ENCODE measurements at places on chromosomes 3 and 15.

- no peak for DNase-seq
These were observed 77.8 kb downstream of the SLC25A26 start for GRCh38 chr3:66298591-66298990.

GRCh38 chr3:191499307-191500080 lies 38.5 kb downstream of the PYDC2 start:
- DNase-seq, result no peak

DNA sequence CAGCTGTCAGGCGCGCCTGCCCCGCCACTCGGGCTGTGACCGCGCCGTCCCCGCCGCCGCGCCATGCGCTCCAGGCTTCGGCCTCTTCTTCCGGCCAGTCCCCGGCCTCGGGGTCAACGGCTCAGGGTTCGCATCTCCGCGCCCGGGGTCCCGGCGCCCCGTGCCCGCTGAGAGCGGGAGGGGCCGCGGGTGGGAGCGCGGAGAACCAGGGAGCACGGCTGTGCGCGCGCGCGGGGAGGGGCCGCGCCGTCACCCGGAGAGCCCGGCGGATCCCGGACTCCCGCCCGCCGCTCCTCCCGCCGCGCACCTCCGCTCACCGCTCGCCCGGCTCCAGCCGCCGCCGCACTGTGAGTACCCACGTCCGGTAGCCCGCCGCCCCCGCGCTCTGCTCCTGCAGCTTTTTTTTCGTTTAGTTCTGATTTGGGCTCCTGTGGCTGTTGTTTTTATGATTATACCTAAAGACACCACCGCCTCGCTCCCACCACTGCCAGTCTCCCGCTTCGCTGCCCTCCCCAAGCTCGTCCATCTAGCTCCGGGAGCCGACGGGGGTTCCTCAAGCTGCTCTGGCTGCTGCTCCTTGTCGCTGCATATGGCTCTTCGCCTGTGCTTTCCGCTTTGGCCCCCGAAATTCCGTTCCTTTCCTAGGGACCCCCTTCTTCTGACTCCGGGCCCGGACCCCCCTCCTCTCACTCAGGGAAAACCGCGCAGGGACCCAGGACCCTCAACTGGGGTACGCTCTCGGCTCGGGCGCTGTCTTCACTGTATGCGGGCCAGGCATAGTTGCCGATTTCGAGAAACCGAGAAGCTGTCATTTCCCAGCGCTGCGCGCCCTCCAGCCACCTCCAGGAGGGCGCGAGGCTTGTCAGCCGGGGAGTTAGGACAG lies 1.8 kb upstream of the SKOR1 start:
- no peak for DNase-seq

DNA sequence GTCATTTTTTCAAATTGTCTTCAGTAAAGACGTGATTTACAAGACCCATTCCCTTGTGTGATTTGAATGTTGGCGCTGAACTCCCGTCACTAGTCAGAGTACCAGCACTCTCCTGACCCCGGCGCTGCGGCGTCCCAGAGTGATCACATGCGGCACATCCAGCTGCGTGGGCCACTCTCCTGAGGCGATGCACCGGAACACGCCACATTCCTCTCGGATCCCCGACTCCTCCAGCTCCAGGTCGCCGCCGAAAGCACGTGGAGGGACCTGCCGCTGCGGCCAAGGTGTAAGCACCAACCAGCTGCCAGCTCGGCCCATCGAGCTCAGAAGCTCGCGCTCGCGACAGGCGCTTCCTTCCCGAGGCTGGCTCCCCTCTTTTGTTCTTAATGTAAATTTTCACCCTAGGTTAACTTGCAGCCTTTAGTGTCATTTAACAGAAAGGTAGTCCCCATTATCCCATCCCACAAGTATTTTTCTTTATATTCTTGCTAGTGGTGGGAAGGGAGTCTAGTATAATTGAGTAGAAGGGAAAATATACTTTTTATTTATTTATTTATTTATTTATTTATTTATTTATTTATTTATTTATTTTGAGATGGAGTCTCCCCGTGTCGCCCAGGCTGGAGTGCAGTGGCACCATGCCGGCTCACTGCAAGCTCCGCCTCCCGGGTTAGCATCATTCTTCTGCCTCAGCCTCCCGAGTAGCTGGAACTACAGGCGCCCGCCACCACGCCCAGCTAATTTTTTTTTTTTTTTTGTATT lies 61.7 kb upstream of the VGLL3 start:
- no peak for DNase-seq

GRCh38 chr3:15722877-15723623 lies 74.7 kb downstream of the ANKRD28 start:
- no peak for DNase-seq

DNA sequence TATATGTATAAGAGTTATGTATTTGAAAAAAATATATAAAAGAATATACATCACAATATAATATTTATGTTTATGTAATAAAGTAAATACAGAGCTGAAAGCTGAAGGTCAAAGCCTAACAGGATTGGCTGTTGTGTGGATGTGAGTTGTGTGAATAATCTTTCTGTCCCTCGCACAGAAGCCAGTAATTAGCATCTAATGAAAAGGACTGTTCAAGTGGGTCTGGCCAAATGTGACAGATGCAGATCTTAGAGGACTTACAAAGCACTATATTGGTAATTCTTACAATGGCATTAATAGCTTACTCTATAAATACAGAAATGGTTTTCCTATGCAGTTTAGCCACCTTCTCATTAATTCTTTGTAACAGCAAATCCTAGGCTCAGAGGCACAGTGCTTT lies 2.4 kb downstream of the MKRN3 start:
- no peak for DNase-seq

DNA sequence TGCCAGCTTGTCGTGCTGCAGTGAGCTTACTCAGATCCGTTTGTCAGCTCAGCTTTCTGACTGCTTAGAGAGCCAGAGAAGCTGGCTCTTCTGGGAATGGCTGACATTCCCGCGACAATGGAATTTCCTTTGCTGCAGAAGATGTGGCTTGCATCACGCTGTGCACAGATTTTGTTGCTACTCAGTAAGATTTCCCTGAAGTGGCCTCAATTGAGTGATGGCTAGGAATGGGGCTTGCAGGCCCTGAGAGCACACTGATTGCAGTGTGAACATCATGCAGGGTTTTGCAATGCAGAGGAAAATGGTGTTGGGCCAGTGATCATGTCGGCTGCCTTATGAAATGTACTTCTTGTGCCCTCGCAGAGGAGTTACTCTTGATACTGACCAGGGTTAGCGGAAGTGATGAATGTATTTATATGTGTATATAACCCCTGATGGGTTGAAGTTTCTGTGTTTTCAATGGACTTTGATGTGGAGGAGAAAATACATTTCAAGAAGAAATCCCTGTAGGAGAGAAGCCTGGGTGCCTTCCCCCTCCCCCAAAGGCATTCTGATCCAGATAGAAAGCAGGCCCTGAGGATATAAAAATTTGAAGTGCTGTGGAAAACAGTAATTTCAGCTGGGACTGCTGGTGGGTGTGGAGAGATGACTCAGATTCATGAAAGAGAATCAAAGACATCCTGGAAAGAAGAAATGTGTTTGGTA lies 102.5 kb upstream of the PDZRN3 start:
- no peak for DNase-seq

- no peak for DNase-seq
These were observed 62.7 kb downstream of the USP13 start for GRCh38 chr3:179715582-179715981.

DNA sequence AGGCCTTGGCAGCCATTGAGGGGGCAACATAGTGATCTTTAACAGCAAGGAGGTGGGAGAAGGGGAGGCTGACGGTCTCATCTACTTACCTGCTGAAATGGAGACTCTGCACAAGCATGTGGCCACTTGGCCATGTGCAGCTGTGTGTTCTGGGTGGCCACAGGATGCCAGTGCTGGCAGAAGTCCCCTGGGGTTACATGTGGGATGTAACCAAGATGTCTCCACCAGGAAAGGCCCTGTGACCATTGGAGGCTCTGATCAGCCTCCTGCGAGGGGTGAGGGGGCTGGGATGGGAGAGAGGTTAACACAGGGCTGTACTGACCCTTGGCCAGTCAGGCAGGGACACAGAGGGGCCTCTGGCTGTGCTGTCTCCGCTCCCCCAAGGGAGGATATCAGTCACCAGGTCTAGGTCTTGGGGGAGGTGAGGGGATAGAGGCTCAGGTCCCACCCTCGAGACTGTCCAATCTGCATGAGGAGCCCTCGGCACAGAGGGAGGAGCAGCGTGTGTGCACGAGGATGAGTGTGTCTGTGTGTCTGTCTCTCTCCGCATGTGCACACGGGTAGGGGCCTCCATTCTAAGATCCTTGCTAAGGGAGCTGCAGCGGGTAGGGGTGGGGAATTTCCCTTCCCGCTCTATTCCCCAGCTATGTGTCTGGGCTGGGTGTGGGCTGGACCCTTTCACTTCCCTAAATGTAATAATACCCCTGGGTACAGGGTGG lies 19.5 kb downstream of the PRKCD start:
- DNase-seq, result no peak
